ENCODE measurements at places on chromosomes 13 and 19.

GRCh38 chr19:8631425-8631819 is 989 bp downstream of the NFILZ start:
- DNase-seq: no peak

DNA sequence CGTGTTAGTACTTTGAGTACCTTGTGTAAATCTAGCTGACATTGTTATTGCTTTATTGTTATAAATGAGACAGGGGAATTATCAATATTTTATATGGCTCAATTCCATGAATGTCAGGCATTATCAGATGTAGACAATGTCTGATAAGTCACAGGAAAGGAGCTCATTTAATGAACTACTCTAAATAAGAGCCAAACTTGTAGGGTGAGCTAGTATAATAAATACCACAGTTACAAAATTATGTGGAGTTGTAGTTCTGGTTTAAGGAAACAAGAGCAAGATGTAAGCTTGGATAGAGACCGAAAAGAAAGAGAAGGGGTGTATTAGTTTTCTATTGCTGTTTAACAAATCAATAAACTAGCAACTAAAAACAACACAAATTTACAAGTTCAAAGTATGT is 891.8 kb upstream of the SLITRK1 start:
- no peak for DNase-seq

DNA sequence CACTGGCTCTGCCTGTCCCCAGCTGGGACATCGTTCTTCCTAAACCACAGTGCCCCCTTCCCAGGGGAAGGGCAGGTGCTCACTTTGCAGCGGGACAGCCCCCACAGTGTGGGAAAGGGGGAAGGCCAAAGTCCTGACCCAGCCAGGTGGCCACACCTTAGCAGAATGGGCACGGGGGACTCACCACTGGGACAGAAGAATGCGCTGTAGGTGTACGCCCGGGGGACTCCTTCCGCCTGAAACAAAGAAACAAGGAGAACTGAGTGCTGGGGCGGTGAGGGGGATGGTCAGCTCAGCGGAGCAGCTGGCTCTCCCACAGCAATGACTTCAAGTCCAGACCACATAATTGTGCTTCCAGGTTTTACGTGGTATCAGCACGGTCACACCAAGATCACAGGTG is 49.4 kb downstream of the F2RL3 start:
- no peak for DNase-seq

DNA sequence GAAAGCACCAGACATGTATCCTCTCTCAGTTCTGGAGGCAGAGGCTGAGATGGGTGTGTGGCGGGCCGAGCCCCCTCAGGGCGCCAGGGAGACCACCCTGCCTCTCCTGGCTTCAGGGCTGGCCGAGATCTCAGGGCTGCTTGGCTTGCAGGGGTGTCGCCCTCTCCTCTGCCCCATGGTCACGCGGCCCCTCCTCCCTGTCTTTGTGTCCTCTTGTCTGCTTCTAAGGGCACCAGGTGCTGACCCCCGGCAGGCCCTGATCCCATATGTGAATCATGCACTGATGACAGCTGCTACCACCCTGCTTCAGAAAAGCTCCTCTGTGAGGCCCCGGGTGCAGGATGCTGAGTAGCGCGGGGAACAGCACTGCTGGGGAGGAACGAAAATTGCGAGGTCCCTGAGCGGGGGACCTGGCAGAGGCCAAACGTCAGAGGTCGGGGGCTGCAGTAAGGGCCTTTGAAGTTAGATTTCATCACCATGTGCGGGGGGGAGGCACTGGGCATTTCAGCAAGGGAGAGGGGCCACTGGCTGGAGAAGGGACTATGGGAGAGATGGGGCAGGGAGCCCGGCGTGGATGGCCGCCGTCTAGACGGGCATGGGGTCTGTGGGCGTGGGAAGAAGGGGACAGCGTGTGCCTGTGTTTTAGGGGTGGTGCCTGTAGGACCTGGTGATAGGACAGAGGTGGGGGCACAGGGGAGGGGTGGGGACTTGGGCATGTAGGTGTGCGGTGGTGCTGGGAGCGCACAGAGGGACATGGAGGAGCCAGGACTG is 125.2 kb downstream of the KDM4B start:
- no peak for DNase-seq

- no peak for DNase-seq
These were observed 7.5 kb upstream of the LRP3 start for GRCh38 chr19:33186431-33187182.

DNA sequence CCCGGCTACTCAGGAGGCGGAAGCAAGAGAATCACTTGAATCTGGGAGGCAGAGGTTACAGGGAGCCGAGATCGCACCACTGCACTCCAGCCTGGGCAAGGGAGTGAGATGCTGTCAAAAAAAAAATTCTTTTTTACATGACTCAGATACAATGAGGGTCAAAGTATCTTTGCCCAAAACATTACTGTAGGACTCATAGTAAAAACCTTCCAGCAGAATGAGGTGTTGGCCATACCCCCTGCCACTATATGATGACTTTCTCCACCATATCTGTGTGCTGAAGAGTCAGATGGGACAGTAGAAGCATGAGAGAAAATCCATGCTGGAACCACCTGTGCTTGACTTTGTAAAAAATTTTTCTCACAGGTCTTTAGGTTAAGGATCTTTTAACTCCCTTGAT is 86.7 kb downstream of the COL4A2 start:
- DNase-seq: no peak

GRCh38 chr19:53518121-53518520 is 19.8 kb upstream of the ZNF331 start:
- DNase-seq: no peak

DNA sequence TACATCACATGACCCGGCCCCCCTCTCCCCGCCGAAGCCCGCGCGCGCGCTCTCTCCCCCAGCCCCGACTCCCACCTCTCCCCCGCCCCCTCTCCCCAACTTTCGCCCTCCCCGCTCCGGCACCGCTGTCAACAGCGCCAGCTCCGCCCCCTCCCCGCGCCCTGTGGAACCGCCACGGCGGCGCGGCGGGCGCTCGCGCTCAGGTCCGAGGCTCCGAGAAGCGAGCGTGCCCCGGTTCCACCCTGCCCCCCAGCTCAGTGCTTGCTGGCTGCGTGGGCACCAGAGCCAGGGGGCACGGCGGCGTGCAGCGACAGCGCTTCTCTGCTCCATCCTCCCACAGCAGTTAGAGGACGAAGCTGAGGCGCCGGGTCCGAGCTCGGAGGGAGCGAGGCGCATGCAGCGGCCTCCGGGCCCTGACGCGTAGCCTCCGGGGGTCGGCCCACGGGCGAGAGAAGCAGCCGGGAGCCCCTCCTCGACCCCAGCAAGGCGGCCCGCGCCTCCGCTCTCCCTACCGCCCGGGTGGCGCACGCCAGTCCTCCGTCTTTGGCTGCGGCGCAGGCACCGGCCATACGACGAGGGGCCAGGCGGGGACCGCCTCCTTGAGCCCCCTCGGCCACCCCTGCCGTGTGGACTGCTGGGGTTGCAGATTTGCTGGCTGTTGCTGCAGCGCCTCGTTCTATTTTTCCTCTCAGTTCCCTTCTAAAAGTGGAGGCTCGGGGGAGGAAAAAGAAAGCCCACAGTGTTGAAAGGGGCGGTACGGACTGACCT is 109.5 kb downstream of the KCNRG start:
- no peak for DNase-seq
